ENCODE measurements at places on chromosomes 4 and X. TPM values are rescaled to one million over a fixed set of nuclear protein-coding genes. Genes with fewer than 3 reads are reported as not detected.

The TMEM150C gene
- total RNA-seq, result 1.9 TPM

The USP51 gene
- total RNA-seq, result 2.2 TPM

The OPHN1 gene
- 9.4 TPM for total RNA-seq

The DIPK2B gene
- 0.16 TPM for total RNA-seq

The POU4F2 gene
- total RNA-seq, result not detected

The JAKMIP1 gene
- total RNA-seq, result not detected

The PAGE2 gene
- total RNA-seq, result not detected

The CASP6 gene
- total RNA-seq, result 21.6 TPM

The CSAG1 gene
- total RNA-seq, result not detected
